ENCODE measurements at places on chromosomes 16 and 17.

DNA sequence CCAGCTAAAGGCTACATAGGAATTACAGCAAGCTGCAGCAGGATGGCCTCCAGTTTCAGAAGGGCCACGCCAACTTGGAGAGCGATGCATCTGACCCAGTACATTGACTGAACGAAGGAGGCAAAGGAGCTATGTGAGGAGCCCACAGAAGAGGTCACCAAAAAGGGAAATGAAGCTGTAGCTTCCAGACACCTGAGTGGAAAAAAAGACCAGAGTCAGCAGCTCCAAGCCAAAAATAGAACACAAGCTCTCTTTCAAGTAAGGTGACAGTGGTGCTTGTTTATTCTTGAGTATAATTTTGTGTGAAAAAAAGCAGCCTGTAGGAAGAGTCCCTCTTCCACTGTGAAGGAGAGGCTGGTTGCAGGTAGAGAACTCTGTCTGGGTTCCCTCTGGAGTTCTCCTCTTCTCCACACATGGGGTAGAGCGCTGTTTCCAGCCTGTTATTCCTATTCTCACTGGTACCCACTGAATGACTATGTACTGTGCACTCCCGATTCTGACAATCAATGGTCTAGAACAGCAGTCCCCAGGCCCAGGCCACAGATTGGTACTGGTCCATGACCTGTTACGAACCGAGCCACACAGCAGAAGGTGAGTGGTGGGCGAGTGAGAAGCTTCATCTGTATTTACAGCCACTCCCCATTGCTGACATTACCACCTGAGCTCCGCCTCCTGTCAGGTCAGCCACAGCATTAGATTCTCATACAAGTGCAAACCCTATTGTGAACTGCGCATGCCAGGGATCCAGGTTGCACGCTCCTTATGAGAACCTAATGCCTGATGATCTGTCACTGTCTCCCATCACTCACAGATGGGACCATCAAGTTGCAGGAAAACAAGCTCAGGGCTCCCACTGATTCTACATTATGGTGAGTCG is 15.1 kb downstream of the CCL4 start:
- no peak for DNase-seq

- DNase-seq = peak; percentile 48
Measured at GRCh38 chr17:8745586-8746500, 1.2 kb upstream of the CCDC42 start.

GRCh38 chr17:27896701-27897100 is 3.5 kb upstream of the LYRM9 start:
- no peak for DNase-seq

DNA sequence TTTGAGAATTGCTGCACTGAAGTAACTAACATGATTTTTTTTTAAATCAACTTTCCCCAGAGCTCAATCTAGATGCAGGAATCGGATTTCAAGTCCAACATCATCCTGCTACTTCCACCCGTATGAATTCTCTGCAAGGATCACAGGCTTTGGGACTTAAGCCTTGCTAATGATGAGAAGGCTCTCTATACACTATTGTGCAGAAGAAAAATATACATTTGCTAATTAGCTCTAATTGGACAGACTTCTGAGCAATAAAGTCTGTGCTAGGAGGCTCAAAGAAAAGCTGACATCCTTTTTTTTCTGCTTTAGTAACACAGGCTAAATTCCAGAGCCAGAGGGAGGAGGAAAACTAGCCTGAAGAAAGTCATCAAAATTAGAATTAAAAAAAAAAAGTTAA is 433.6 kb downstream of the PMP22 start:
- no peak for DNase-seq

- no peak for DNase-seq
Measured at GRCh38 chr17:8574687-8575086, 55.8 kb downstream of the MYH10 start.

DNA sequence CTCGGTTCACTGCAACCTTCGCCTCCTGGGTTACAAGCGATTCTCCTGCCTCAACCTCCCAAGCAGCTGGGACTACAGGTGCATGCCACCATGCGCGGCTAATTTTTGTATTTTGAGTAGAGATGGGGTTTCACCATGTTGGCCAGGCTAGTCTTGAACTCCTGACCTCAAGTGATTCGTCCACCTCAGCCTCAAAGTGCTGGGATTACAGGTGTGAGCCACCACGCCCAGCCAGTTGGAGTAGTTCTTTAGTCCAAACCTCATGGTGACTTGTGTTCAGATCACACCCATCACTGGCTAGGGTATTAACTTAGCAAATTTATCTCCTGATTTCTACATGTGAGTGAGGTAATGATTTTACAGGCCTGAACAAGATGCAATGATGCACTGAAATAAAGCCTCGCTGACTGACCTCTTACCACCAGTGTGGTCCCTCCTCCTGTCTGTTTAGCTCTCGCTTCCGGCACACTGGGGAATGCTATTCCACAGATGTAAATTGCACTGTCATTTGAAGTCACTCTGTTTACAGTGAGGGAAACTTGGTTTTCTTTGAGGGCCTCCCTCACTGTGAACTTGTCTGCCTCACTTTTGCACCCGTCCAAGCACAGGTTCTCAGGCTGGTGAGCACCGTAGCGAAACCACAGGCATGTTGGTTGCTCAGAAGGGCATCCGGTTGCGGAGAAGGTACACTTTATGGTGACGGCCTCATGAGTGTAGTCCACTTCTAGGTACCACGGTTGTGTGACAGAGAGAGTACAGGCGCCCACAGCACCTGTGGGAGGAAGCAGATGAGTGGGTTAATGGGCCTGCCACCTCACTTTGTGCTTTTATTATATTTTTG is 5.5 kb downstream of the IGSF6 start:
- no peak for DNase-seq

GRCh38 chr17:62692721-62693431 is 65.4 kb downstream of the MRC2 start:
- DNase-seq = no peak

- DNase-seq = no peak
Measured at GRCh38 chr17:48748718-48749566, 20.4 kb upstream of the HOXB13 start.

GRCh38 chr16:70665113-70665694 is 18.8 kb downstream of the IL34 start:
- no peak for DNase-seq

GRCh38 chr16:53745086-53745485 is 41.1 kb downstream of the FTO start:
- DNase-seq = peak; percentile 60

- peak; percentile 46 for DNase-seq
Measured at GRCh38 chr17:7293816-7294613, 424 bp downstream of the YBX2 start.

DNA sequence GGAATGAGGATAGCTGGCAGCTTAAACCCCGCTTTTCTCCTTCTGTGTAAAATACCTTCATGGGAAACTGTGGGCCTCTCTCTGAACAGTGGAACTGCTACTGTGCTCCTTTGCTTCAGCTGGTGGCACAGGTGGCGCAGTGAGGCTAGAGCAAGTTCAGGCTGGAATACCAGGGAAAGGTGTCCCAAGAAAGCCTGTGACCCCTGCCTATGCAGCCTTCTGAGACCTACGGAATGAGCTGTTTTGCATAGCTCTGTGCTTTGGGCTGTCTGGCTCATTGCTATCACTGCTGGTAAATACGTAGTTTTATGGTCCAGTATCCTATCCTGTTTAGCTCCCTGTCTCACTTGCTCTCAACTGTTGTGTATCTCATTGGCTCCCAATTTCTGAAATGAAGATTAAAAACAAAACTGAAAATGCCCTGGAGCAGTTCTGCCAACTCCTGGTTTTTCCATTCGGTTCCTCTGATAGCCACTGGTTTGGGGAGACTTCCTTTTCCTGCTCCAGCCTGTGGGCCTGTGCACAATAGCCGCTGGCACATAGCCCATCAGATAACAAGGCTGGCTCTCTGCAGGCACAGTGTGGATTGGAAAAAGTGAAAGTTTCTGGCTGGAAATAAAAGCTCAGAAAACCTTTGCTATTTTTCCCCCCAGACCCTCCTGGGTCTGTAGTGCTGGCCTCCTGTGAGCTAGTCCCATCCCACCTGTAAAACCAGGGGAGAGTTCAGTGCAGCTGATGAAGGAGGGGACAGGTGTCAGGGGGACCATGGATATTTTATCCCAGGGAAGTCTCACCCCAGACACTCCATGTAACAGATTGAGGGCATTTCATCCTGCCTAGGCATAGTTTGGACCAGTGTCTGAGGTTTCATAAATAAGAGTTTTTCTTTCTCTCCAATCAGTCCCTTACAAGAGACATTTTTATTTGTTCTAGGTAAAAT is 24.0 kb downstream of the LIMD2 start:
- peak; percentile 89 for DNase-seq

GRCh38 chr16:48812856-48813255 is 202.9 kb upstream of the N4BP1 start:
- DNase-seq = no peak

Data from MCF 10A (cell line).